ENCODE measurements at places on chromosomes 2 and 18.

GRCh38 chr18:3885209-3885792, 435.3 kb downstream of the TGIF1 start:
- DNase-seq = peak; percentile 28

DNA sequence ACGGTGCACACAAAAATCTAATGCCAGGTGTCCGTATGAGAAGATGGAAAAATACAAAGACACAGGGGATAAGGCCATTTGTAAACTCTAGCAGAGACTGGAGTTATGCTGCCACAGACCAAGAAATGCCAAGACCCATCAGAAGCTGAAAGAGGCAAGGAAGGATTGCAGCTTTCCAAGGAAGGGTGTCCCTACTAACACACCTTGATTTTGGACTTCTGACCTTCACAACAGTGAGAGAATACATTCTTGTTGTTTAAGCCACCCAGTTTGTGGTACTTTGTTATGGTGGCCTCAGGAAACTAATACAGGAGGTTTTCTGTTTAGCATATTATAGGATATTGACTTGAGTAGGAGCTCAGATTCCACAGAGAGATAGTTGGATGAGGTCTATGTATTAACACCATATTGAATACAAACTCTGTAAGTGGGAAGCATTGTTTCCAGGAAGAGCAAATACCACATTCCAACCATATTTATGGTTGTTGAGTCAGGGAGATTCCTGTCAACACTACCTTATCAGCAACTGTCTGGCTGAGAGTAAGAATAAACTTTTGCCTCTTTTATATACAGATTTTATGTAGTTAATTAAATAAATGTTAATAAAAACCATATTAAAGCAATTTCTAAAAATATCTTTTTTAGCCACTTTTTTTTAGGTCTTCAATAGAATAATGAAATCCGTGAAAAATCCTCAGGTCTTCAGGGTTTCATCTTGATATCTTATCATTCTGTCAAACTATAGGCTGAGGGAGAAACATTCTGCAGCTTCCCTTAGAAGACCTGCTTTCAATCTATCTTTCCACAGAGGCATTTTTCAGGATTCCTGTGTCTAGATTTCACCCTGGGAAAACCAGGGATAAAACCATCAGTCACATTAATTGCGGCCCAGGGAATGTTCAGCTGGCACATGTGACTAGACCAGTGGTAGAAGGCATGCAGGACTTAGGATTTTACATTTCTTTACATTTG, 35.4 kb upstream of the HNMT start:
- no peak for DNase-seq

DNA sequence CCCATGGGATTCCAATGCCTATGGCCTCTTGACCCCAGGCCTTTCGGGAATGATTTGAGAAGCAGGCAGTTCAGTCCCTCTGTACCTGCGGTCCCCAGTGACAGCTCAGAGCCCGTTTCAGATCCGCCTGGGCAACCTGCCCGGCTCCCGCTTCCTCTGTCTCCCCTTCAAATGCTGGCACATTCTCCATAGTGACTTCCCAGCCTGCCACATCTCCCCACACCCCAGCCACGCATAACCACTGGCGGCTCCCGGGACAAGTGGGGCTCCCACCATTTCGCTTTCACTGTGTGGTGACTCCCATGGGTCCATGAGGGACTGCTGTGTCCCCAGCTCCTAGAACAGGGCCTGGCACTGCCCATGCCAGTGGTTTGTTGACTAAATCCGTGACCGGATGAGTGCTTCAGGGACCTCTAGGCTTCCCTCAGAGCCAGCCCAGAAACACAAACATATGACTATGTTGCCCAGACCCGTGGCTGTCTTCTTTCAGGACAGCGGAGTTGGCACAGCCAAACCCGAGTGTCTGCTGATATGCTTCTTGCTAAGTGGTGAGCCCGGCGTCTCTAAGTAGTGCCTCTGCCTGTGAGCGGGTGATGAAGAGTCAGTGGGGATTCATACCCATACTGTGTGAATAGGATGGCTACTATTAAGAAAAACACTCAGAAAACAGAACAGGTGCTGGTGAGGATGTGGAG, 91.2 kb downstream of the GLI2 start:
- no peak for DNase-seq

DNA sequence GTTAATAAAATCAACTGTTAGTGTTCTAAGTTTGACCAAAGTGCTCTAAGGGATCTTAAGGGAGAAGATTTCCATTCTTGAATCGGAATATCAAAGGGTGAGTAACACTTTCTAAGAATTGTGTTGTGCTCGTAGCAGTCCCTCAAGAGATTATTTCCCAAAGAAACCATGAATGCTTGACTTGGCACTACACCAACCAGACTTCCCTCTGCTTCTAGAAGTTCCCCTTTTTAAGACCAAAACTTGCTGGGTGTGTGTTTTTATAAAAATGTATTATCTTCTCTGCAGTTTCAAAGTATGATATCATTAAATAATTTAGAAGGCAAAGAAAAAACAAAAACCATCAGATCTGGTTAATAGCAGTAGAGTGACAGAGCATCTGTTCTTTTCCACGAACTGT, 522.0 kb upstream of the FAM98A start:
- peak; percentile 68 for DNase-seq

- no peak for DNase-seq
These were observed 981.0 kb downstream of the SUCLG1 start for GRCh38 chr2:83478037-83478436.

DNA sequence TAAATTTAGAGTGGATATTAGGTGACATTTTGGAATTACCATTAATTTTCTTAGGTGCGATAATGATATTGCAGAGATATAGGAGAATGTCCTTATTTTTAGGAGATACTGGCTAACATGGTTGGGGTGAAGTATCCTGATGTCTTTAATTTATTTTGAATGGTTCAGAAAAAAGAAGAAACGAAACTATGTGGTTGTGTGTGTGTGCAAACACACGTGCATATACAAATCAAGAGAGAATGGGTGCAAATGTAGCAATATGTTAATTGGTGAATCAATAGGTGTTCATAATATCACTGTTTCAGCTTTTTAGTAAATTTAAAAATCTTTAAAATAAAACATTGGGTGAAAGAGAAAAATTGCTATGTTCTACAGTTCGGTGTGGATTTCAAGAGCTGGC, 140.9 kb downstream of the DIS3L2 start:
- DNase-seq = no peak

DNA sequence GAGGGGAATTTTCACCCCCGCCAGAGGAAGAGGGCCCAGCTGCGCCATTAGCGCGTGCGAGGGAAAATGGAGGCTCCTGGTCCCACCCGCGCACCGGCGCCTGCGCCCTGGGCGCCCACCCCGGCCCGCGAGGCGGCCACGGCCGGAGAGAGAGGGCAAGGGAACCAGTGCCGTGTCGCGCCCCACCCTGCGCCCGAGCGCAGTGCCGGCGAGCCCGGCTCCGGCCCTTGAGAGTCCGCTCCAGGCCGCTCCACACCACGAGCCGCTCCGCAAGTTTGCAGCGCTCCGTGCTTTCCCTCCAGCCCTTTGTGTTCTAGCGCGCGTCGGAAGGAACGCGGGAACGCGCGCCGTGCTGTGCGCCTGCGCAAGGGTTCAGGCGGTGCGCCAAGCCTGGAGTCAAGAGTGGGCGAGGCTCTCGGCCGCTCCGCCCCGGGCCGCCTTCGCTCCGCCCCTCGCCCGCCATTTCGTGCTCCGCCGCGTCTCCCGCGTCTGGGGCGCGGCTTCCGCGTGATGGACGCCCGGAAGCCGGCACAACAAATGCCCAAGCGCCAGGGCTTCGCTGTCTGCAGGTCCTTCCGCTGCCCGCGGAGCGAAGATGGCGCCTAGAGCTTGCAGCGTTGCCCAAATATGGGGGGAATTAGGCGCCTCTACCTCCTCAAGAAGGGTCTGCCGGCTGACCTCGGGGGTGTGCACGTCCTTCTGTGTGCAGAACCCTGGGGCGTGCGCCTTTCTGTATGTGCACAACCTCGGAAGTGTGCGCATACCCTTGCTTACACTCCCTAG, 46.1 kb upstream of the PTMA start:
- DNase-seq = peak; percentile 71

DNA sequence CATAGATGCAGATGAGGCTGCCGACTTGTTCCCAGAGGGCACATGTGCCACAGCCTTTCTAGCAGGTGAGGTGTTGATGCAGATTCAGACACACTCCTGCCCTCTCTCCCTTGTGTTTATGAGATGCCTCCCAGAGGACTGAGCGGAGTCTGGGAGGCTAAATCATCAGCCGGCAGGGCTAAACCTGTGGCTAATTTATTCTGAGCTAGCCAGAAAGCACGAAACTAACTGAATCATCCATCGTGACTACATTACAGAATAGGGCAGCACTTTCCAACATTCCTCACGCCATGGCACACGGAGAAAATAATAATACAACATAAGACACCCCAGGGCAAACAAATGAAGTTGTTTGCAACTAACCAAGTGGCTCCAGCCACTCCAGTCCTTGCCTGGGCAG, 101.7 kb upstream of the FZD7 start:
- DNase-seq = no peak

GRCh38 chr2:196967116-196967515, 40.6 kb upstream of the PGAP1 start:
- no peak for DNase-seq

GRCh38 chr2:119487434-119488244, 36.6 kb downstream of the SCTR start:
- DNase-seq = no peak

DNA sequence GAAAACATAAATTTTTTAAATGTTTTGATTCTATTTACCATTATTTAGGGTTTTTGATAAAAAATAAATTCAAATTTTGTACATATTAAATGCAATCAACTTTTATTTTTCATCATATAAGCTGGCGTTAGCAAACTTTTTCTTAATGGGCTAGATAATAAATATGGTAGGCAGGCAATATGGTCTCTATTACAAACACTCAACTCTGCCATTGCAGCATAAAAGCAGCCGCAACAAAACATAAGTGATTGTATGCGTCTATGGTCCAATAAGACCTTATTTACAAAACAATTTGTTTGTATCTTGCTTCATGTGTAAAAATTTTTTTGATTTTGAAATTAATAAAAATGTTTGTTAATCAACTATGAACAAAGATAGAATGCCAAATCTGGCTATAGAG, 116.8 kb upstream of the GLI2 start:
- no peak for DNase-seq

- no peak for DNase-seq
These were observed 35.2 kb downstream of the RFX8 start for GRCh38 chr2:101439716-101440115.

DNA sequence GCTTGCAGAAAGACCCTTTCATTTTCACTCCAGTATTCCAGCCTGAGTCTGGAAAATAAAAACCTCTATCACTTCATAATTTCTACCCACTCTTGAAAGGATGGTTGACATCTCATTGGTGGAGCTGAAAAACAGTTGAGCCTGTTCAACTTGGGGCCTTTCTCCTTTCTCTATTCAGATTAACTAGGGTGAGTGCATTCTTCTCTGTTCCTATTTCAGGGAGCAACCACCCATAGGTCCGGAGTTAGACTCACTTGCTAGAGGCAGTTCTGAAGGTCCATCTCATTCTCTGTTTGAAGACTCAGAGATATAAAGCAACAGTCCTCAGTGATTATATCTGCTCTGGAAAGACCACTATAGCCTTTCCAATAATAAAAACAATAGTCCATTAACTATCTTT, 167.9 kb upstream of the SPOPL start:
- DNase-seq = no peak

All from RPMI8226 (cell line).